ENCODE measurements at places on chromosomes 11 and 22.

- no peak for DNase-seq
Measured at GRCh38 chr22:42078469-42079318, 806 bp upstream of the SMDT1 start.

- DNase-seq, result no peak
Measured at GRCh38 chr11:120932305-120932915, 91.5 kb upstream of the TBCEL start.

DNA sequence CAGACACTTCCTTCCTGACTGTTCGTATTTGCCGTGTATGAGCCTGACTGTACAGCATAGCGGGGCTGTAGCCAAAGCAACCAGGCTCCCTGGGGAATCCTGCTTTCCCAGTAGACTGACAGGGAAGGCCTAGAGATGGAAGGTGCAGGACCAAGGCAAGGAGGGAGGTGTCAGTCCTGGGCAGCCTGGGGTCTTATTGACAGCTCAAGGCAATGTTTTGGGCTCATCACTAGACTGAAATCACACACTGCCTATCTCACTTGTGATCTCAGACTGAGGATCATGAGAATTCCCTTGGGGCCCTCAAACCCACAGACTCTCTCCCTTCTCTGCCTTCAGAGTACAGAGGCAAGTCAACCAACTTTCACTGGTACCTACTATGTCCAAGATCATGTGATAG lies 346.8 kb upstream of the NARS2 start:
- no peak for DNase-seq

DNA sequence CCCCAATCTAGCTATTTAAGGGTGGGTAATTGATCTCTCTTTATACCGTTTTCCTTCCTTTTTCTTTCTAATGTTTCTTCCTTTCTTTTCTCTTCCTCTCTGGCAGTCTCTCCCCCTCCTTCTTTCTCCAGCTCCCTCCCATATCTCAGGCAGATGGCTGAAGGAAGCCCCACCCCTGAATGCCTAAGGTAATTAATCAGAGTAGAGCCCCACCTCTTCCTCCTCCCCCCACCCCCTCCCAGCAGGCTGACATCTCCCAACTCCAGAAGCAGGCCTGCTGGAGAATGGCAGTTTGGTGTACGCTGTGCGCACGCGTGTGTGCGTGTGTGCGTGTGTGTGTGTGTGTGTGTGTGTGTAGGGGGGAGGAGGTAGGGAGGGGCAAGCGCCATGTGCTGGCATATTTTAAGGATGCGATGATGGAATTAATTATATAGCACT lies 122.6 kb downstream of the APOL5 start:
- DNase-seq, result peak; percentile 98

DNA sequence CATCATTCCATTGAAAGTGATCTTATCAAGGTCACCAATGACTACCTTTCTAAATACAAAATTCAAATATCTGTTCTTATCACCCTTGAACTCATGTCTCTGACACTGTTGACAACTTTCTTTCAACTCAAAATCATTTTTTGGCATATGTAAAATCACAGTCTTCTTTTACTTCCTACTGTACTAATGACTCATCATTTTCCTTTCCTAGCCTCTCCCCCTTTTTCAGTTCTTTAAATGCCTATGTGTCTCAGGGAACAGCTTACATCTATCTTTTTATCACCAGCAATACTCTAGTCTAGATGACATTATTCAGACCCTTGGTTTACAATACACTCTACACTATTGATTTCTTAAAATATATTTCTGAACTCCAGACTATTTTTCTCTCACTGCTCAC lies 2220.7 kb upstream of the RAG2 start:
- no peak for DNase-seq

DNA sequence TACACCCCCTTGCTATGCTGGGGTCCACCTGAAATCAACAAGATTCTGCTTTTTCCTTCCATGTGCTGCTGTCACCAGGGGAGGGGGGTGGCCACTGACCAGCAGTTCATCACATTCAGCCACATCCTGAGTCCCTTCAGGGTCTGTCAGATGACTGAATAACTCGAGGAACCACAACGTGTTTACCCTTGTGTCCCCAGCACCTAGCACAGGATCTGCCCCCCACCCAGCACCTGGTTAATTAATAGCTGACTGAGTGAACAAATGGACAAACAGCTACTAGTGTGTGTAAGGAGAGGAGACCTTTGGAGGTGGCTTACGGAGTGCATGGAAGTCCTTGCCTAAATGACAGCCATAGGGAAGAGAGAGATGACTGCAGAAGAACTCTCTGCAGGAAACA lies 119.5 kb upstream of the NCAM1 start:
- DNase-seq, result no peak

Data from LHCN-M2 (cell line).